Mesenchymal stem cell (in vitro differentiated cells and primary cell): ENCODE measurements at places on chromosomes 6 and 20.
A peak's percentile ranks its signal among the peaks of the same experiment; 100 is the strongest.

DNA sequence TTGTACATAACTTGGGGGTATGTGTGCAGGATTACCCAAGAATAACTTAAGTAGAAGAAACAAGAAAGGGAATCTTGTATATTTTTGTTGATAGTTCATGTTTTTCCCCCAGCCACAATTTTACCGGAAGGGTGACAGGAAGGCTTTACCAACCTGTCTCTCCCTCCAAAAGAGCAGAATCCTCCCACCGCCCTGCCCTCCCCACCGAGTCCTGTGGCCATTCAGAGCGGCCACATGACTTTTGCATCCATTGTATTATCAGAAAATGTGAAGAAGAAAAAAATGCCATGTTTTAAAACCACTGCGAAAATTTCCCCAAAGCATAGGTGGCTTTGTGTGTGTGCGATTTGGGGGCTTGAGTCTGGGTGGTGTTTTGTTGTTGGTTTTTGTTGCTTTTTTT is 22.0 kb downstream of the PRDM1 start:
- DNase-seq: no peak

- no peak for DNase-seq
Observed at GRCh38 chr6:78666764-78667163, 200.6 kb upstream of the IRAK1BP1 start.

GRCh38 chr6:34001706-34002621 is 143.9 kb downstream of the GRM4 start:
- DNase-seq: no peak

- DNase-seq: no peak
Observed at GRCh38 chr6:130507666-130508028, 141.8 kb downstream of the TMEM200A start.

- no peak for DNase-seq
Observed at GRCh38 chr6:168265827-168266815, 53.5 kb downstream of the DACT2 start.

- no peak for DNase-seq
Observed at GRCh38 chr20:39523405-39523804, 561.3 kb downstream of the DHX35 start.

DNA sequence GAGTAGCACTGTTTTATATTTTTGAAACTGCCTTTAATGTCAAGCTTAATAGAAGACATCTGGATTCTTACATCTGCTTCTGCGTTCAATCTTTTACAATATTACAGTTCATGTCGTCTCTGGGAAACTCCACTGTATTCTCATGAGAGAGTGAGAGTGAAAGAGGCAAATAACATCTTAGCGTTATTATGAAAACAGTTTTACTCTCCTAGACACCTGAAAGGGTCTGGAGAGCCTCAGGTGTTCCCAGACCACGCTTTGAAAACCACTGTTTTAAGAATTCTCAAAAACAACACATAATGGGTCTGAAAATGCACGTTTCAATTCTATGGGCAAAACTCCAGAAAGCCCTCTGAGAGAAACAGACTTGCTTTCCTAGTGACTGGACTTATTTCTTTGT is 63.3 kb downstream of the ARHGAP18 start:
- no peak for DNase-seq

GRCh38 chr20:54555150-54555549 is 79.8 kb downstream of the DOK5 start:
- no peak for DNase-seq

DNA sequence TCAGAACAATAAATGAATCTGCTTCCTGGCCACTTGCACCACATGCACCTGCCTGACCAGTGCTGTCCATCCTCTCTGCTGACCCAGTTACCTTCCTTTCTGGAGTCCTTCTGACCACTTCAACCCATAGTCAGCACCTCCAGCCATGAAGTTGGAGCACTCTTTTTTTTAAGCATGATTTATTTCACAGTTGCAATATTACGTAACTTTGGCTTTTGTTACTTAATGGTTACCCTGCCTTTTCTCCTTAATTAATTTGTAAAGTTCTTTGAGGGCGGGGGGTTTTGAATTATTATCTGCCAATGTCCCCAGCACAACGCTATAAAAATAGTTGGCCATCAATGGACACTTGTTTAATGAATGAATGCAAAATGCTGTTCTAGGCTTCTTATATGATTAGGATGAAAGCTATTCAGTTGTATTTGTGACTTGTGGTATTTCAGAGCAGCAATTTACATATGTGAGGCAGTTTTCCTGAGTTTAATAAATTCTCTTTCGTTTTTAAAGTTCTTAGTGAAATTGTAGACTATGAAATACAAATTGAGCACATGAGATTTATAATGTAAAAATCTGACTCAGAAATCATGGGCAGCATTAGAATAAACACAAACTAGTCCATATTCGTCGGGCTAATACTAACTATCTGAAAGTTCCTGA is 180.0 kb downstream of the HS3ST5 start:
- no peak for DNase-seq

DNA sequence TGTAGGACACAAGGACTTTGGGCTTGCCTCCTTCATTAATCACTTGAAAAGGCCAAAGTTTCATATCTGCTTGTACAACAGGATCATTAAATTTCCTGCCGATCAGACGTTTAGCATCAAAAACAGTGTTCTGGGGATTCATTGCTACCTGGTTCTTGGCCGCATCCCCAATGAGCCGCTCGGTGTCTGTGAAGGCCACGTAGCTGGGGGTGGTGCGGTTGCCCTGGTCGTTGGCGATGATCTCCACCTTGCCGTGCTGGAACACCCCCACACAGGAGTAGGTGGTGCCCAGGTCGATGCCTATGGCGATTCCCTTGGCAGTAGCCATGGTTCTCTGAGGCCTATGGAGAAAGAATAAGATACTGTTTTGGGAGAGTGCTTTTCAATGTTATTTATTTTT is 3.4 kb downstream of the HSPA1L start:
- no peak for DNase-seq

DNA sequence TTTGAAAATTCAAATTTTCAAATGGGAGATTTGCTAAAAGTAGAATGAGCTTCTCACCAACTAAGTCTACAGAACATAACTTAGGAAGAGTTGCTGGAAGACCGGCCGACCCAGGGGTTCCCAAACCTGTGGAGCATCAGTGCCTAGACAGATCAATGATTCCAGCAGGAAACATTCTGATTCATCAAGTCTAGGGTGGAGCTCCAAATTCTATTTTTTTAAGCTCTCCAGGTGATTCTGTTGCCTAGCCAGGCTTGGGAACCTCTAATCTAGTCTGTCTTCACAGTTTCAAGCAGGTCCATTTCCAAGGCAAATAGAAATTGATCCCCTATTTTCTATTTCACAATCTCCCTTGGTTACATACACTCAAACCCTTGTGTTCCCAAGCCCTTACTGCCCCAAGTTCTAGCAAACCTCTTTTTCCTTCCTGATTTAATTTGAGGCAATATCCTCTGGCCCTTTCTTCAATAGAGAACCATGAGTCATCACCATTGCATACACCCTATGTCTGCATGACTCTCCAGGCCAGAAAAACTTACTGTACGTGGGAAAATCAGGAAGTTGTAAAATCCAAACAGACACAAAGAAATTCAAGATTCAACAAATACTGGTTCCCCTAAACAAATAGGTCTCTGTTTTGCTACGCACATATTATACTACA is 8.9 kb downstream of the ATXN1 start:
- peak; percentile 94 for DNase-seq

DNA sequence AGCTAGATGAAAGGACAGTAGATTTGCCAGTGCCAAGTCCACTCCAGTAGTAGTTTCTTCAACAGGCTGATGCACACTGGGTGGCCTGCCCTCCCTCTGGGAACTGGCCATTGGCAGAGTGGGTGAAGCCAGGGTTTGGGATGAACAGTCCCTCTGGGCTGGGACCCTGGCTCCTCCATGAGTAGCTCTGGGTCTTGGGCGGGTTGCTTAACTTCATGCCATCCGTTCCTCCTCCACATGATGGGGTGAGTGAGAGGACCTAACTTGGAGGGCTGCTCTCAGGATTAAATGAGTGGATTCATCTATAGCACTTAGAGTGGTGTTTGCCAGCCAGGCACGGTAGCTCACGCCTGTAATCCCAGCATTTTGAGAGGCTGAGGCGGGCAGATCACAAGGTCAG is 47.2 kb downstream of the PLAGL2 start:
- DNase-seq: no peak

GRCh38 chr6:34338811-34339210 is 53.7 kb downstream of the NUDT3 start:
- no peak for DNase-seq

GRCh38 chr6:89934685-89935366 is 40.6 kb downstream of the GJA10 start:
- DNase-seq: no peak

DNA sequence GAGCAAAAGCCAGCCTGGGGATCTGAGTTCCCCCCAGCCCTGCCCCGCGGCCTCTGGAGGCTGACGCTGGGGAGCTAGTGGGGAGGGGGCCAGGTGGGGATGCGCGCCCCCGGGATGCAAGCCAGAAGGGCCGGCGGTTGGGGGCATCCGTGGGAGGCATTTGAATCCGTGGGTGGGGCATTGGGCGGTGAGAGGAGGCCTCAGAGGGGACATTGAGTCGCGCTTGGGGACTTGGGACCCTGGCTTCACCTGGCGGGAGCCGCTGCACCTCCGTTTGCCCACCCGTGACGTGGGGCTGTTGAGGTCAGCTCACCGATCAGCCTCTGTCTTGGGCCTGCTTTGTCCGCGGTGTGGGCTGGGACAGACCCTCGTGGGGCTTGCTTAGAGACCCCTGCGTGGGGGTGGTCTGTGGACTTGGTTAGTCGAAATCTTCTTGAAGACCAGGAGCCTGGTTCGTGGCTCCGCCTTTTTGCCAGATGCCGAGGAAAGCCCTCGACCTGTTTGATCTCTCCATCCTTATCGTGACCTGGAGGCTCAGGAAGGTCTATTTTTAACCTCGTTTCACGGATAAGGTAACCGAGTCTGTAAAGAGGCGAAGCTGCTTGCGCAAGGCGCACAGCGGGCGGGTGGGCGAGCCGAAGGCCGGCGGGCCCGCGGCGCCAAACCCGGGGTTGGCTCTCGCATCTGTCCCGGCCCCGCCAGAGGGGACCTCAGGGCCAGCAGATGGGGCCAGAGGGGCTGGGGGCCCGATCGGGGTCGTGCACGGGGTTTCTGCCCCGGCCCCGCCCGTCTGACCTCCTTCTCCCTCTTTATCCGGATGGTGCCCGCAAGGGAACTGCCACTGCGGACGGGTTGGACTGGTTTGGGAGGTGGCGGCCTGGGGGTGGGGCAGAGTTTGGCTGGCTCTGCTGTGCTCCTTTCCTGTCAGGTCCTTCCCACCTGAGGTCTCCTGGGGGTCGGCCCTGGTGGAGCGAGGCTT is 8.3 kb downstream of the FAM110A start:
- DNase-seq: no peak

- no peak for DNase-seq
Observed at GRCh38 chr20:34112600-34113101, 608 bp upstream of the EIF2S2 start.

DNA sequence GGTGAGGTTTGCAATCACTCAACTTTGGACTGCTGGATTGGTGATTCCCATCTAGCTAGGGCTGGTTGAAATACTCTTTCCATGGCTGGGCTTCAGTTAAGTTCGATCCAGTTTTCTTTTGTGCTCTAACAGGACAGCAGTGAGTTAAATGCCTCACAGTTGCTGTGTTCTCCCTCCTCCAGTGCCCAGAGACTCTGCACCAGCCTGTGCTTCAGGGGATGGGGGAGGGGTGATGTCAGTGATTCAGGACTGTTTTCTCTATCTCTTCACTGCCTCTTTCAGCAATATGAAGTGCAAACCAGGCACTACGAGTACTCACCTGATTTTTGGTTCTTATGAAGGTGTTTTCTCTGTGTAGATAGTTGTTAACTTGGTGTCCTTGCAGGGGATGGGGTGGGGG is 88.2 kb upstream of the FAM83B start:
- no peak for DNase-seq

- DNase-seq: no peak
Observed at GRCh38 chr6:128598571-128598970, 78.2 kb upstream of the PTPRK start.

- peak; percentile 56 for DNase-seq
Observed at GRCh38 chr6:110999634-111000270, 17.9 kb downstream of the RPF2 start.

- DNase-seq: peak; percentile 72
Observed at GRCh38 chr6:26459023-26459810, 1.5 kb downstream of the BTN2A1 start.

DNA sequence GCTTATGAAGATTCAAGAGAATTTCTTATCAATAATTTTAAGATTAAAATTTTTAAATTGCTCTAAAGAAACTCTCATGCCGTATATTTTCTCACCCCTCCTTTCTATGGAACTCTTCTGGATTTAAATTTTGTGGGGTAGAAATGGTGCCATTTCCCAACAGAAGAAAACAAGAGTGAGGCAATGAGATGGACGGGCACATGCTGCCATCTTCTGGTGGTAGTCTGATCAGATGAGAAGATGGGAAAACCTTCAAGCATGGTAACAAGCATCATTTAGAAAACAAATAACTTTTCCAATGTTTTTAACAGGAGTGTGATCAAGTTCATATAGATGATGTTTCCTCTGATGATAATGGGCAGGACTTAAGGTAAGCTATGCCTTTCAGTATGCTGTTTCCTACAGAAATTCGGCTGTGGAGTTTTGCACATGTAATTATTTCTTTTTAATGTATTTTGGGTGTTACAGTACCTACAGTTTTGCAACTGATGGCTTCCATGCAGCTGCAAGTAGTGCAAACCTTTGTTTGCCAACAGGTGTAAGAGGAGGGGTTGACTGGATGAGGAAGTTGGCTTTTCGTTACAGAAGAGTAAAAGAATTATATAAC is 271.4 kb downstream of the EYA4 start:
- DNase-seq: peak; percentile 65

- DNase-seq: peak; percentile 31
Observed at GRCh38 chr6:89047473-89047872, 33.1 kb upstream of the PNRC1 start.
